ENCODE measurements at places on chromosomes 13 and 19. TPM values are rescaled to one million over a fixed set of nuclear protein-coding genes. Genes with fewer than 3 reads are reported as not detected.

- no peak for DNase-seq
These were observed 4.6 kb downstream of the PCDH9 start for GRCh38 chr13:67225252-67226159.

- DNase-seq, result no peak
These were observed 57.1 kb downstream of the GPALPP1 start for GRCh38 chr13:45046445-45046844.

C13orf46 gene
- 0.61 TPM for total RNA-seq

C19orf44 gene
- total RNA-seq, result 5.4 TPM

- DNase-seq, result no peak
These were observed 331.0 kb downstream of the DNAJC15 start for GRCh38 chr13:43354153-43354945.
